Stimulated activated naive CD4-positive, alpha-beta T cell (primary cell): ENCODE measurements at places on chromosomes 1 and 21.

GRCh38 chr1:224454402-224455055, 19.9 kb upstream of the WDR26 start:
- DNase-seq = no peak

- no peak for DNase-seq
Observed at GRCh38 chr1:100536031-100536430, 1.9 kb upstream of the GPR88 start.

- DNase-seq = no peak
Observed at GRCh38 chr1:178412400-178412770, 84.4 kb downstream of the CLEC20A start.

DNA sequence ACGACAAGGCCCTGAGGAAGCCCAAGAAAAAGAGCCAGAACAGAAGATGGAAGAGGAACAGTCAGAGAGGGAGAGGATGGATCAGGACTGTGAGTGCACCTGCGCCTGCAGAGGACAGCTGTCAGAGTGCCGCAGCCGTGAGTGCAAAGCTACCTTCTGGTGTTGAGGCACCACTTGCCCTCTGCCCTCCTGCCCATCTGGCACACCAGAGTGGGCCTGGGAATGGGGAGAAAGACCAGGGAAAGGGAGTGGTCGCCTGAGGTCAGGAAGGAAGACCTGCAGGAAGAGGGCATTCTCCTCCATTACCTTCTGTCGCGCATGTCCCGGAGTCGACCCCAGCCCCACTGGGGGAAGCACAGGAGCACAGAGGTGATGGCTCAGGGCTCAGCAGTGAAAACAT, 26.2 kb downstream of the VASH2 start:
- DNase-seq = no peak

- DNase-seq = no peak
Observed at GRCh38 chr1:84755216-84755615, 65.0 kb upstream of the SSX2IP start.

DNA sequence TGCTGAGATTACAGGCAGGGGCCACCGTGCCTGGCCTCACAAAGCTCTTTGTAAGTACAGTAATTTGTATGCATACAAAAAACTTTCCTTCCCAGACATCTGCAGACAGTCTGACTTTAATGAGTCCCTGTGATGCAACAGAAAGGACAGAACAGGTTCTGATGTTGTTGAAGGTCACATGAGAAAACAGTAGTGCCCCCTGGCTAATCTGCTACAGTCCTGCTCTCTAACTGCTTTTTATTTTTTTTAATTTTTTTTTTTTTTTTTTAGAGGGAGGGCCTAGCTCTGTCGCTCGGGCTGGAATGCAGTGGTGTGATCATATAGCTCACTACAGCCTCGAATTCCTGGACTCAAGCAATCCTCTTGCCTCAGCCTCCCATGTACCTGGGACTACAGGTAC, 36.7 kb downstream of the ACBD3 start:
- no peak for DNase-seq

DNA sequence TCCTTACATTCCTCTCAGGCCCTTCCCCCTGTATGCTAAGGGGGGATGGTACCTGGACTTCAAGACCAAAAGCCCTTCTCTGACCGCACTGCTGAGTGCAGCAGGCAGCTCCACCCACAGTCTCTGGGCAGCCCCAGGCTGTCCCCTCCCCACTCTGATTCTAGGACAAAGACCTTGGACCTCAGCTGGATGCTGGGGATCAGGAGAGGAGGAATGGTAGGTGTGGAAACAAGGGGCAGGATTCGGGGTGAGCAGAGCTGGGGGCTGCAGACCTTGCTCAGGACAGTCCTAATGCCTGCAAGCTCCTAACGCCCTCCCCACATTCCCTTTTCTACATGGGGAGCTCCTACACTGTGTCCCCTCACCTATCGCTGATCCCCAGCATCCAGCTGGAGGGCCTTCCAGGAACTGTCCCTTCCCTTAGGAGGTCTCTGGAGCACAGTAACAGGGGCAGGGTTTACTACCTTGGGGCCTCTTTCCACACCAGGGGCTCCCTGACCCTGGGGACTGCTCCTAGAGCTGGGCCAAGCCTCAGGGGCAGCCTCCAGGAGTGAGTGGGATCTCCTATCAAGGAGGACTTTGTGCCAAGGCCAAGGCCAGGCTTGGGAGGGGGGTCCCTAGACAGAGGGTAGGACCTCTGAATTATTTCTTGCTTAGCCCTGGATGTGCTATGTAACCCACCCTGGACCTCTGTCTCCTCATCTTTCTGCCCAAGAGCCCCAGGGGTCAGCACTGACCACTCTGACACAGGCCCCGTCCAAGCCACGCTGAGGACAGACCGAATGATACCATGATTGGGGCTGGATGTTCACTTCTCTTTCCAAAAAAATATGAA, 5.6 kb downstream of the CLDN19 start:
- no peak for DNase-seq

GRCh38 chr1:223713546-223714420, 1.4 kb downstream of the CAPN2 start:
- DNase-seq = no peak

DNA sequence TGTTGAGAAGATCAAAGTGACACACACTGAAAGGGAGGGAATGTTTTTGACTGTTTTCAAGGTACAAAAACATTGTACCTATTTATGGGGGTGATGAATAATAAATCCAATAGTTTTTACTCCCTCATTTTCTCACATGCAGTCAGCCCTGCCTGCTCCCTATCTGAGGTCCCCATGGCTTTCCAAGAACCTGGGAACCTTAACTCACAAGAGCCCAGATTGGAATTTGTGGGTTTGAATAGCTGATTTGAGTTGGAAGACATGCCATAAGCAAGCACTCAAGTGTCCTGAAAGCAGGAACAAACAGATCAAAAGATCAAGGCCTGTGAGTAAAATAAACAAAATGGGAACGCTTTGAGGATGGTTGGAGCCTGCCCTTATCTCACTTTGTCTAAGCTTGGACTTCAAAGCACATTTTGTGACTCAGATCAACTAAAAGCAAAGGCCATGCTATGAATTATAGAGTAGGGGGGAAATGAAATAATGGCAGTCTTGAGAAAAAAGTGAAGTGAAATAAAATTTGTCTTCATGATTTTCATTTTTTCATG, 136.6 kb downstream of the LYPLAL1 start:
- no peak for DNase-seq

GRCh38 chr1:209900734-209901133, 37.3 kb upstream of the SYT14 start:
- DNase-seq = no peak

- no peak for DNase-seq
Observed at GRCh38 chr1:20494609-20495311, 8.8 kb upstream of the CAMK2N1 start.

GRCh38 chr21:44337449-44337848, 1.7 kb downstream of the CFAP410 start:
- no peak for DNase-seq

GRCh38 chr1:12607263-12607662, 10.7 kb downstream of the DHRS3 start:
- no peak for DNase-seq

GRCh38 chr21:34812504-34813265, 143.9 kb downstream of the CLIC6 start:
- DNase-seq = no peak

- DNase-seq = peak; percentile 67
Observed at GRCh38 chr1:202164271-202165037, 4.1 kb upstream of the PTPN7 start.

DNA sequence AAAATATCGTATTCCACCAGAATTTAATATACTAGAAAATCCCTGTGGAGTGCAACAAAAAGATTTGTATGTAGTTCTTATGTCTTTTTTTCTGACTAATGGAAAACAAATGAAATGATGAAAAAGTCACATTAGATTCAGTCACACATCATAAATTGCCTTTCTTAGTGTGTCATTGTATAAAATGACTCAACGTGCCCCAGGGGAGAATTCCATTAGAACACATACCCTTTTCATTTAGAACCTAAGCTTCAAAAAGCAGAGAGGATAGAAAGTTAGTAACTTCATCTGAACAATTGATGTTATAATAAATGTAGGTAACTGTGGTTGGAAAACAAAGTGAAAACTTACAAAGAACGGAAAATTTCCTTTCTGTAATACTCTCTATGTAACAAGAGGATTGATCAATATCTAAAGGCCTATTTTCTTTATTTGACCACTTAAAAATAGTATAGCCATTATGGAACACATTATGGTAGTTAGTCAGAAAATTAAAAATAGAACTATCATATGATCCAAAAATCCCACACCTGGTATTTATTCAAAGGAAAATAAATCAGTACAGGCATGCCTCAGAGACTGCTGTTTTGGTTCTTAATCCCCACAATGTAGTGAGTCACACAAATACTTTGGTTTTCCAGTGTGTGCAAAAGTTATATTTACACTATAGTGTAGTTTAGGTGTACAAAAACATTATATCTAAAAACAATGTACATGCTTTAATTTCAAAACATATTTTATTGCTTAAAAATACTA, 1016.1 kb downstream of the KCNT2 start:
- no peak for DNase-seq

DNA sequence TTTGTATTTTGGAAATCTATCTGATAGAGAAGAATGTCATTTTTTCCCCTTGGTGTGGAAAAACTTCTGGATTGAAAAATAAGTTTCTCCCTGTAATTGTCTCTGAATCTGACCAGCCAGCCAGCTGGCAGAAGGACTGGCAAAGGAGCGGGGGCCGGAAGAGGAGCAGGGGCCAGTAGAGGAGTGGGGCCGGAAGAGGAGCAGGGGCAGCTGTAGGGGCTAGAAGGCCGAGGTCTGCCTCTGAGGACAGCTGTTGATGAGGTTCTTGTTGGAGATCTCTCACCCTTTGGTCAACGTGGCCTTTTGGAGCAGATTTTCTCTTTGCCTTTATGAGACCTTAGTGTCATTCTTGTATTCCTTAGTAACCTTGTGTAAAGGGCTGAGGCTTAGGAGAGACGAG, 121.8 kb downstream of the GALNT2 start:
- no peak for DNase-seq

DNA sequence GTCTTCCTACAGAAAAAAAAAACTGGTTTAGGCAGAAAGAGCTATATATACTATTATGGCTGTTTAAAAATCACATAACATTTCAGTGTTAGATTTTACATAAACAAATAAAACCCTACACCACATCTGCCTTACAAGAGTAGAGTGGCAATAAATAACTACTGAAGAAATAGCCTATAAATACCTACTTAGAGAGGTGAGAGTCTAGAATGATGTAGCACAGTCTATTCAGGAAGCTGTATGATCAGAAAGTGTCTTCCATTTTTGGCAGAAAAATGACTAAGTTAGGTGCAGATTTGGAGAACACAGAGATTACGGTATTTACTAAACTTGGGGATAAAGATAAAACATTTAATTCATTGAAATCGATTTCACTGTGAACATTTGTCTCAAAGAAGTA, 75.5 kb downstream of the VAV3 start:
- no peak for DNase-seq

DNA sequence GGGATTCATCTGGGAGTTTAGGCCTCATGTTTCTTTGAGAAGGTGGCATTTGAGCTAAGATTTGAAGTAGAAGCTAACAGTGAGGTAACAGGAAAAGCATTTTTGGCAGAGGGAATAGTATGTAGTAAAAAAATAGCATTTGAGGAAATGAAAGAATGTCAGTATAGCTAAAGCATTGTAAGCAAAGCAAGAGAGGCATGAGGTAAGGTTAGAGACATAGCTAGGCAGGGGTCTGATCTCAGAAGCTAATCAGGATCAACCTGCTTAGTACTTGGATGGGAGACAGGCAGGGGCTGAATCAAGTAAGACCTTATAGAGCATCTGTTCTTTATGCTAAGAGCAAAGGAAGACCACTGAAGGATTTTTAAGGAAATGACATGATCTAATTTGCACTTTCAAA, 4.0 kb downstream of the POLR3C start:
- no peak for DNase-seq
